ENCODE measurements at places on chromosomes 6 and 20.

- DNase-seq, result no peak
- H3K4me3 ChIP-seq, result no peak overlapping the region
- no peaks in the 10 kb centered on the region for H3K27me3 ChIP-seq
- no peak overlapping the region for H3K27ac ChIP-seq
These were observed 6.9 kb upstream of the SAMD3 start for GRCh38 chr6:130229645-130230044.

DNA sequence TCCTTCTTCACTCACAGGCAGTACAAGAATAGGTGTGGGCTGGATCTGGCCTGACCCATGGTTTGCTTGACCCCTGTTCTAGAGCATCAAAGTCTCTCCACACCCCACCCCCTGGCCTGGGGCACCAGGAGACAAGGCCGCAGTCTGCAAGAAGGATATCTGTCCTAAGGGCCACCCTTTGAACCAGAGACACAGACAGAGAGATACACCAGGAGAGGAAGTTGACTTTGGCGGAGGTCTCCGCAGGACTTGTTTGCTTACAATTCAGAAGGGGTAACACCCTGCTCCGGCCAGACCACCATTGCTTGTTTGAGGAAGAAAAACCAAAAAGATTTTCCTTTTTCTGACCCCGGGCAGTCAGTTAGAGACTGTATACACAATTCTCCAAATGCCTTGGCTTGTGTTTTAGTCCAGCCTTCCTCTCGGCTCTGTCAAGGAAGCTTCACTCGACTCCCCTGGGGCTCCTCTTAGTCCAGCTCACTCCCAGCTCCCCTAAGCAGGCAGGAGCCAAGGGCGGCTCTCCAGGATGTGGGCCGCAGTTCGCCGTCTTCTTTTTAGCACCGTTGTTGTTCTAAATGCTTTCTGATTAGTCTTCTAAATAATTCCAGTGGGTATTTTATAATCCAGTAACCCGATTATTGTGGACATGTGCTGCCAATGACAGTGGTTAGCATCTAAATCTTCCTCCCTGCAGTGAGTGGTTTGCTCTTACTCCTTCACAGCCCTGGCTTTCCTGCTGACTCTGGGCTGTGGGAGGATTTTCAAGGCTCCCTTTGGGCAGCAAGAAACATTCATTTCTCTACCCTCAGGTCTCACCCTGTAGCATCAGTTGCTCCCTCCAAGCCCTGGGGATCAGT lies 58.6 kb upstream of the MRPS10 start:
- DNase-seq, result no peak
- peaks cover 36% of the 10 kb centered on the region for H3K4me1 ChIP-seq
- H3K4me3 ChIP-seq, result no peak overlapping the region
- no peak overlapping the region for H3K27ac ChIP-seq

DNA sequence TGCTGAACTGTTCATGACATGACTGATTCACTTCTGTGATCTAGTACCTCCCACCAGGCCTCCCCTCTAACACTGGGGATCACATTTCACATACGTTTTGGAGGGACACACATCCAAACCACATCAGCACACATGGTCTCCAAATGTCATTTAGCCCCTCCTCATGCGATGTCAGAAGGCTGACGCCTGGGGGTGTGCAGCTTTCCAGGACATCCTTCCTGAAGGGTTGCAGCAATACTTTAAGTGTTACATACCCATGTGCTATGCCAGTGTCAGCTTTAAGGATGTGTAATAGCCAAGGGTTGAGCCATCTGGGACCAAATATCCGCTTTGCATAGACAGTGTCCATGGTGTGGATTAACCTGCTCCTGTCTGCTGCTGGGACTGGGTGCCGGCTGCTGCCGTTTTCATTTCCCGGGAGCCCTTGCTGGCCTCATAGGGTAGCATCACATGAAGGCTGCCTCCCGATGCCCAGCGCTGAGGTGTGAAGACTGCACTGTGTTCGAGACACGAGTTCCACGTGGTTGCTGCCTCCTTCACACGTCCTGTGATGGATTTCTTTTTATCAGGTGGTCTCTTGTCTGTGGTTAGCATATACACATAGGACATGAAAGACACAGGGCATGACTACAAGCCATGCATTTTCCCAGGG lies 219.0 kb downstream of the THBS2 start:
- no peaks in the 10 kb centered on the region for H3K4me1 ChIP-seq
- H3K4me3 ChIP-seq, result no peak overlapping the region
- H3K27me3 ChIP-seq, result no peaks in the 10 kb centered on the region
- H3K36me3 ChIP-seq, result no peaks in the 10 kb centered on the region
- no peak overlapping the region for H3K27ac ChIP-seq
- no peak for DNase-seq

GRCh38 chr6:44381739-44382138 lies 5.8 kb upstream of the CDC5L start:
- no peak for DNase-seq
- no peaks in the 10 kb centered on the region for H3K36me3 ChIP-seq
- no peak overlapping the region for H3K27ac ChIP-seq
- H3K4me1 ChIP-seq, result peaks cover 7% of the 10 kb centered on the region
- peaks cover 30% of the 10 kb centered on the region for H3K27me3 ChIP-seq
- H3K4me3 ChIP-seq, result no peak overlapping the region

- peak overlapping the region; percentile 45 for H3K27ac ChIP-seq
- H3K4me1 ChIP-seq, result no peaks in the 10 kb centered on the region
- no peak overlapping the region for H3K4me3 ChIP-seq
- H3K27me3 ChIP-seq, result peaks cover 46% of the 10 kb centered on the region
- no peak for DNase-seq
These were observed 50.4 kb downstream of the GNAS-AS1 start for GRCh38 chr20:58800134-58800871.

DNA sequence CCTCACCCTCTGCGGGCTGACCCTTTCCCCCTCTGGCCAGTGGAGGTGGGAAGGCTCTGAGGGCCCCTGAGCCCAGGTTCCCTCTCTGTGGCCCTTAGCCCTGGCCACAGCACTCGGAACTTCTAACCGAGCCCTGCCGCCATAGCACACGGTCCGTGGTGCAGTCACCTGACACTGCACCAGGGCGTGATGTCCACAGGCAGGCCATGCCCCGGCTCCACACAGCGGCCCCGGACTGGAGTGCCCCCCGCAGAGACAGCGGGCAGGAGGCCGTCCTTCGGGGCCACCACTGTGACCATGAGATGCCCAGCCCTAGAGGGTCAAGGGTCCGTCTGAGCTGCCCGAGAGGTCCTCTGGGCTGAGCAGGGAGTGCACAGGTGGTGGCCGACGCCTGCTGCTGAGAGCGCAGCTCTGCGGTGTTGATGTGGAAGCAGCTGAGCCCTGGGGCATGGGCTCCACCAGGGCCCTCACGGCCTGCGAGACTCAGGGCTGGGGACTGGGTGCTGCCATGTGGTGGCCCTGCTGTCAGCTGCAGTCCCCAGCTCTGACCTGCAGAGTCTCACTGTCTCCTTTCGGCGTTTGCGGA lies 11.2 kb upstream of the BHLHE23 start:
- H3K4me1 ChIP-seq, result peaks cover 2% of the 10 kb centered on the region
- peaks cover 3% of the 10 kb centered on the region for H3K36me3 ChIP-seq
- no peak overlapping the region for H3K27ac ChIP-seq
- no peak overlapping the region for H3K4me3 ChIP-seq
- H3K27me3 ChIP-seq, result peaks cover 62% of the 10 kb centered on the region
- no peak for DNase-seq

GRCh38 chr6:107965746-107966145 lies 7.7 kb upstream of the SEC63 start:
- H3K4me3 ChIP-seq, result no peak overlapping the region
- H3K27ac ChIP-seq, result no peak overlapping the region
- no peaks in the 10 kb centered on the region for H3K36me3 ChIP-seq
- H3K4me1 ChIP-seq, result no peaks in the 10 kb centered on the region

- no peaks in the 10 kb centered on the region for H3K4me1 ChIP-seq
- no peaks in the 10 kb centered on the region for H3K36me3 ChIP-seq
- peak overlapping the region; percentile 37 for H3K27ac ChIP-seq
These were observed 34.2 kb upstream of the KCNK5 start for GRCh38 chr6:39263303-39264037.

DNA sequence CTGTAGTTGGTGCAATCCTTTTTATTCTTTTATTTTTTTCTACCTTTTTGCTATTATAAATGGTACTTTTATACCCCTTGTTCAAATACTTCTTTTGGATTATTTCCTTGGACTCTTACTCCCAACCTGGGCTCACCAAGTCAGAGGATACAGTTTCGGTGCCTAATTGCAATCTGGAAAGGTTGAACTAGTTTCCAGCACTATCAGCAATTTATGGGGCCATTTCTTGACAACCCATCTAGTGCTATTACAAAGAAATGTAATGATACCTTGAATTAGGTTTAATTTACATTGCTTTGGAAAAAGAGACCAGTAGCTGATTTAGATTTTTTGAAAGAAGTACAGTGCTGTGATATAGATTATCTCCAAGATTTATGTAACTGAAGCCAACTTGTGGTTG lies 5.2 kb downstream of the PTPRA start:
- H3K36me3 ChIP-seq, result peaks cover 29% of the 10 kb centered on the region
- no peak overlapping the region for H3K27ac ChIP-seq

DNA sequence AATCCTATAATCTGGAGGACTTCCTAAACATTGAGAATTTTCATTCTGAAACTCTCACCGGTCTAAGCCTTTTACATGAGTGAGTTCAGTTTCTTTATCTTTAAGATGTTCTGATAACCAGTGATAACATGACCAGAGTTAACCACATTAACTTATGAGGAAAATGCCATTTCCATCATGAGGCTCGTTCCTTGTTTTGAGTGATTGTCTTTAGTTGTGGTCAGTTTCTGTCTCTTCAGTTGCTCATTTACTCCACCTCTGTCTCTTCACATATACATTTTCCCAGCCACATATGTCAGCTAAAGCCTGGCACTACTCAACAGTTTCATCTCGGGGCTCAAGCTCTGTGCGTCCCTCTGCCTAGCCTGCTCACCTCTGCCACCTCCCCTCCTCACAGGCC lies 70.4 kb downstream of the JAG1 start:
- no peak overlapping the region for H3K27ac ChIP-seq
- peaks cover 16% of the 10 kb centered on the region for H3K36me3 ChIP-seq

DNA sequence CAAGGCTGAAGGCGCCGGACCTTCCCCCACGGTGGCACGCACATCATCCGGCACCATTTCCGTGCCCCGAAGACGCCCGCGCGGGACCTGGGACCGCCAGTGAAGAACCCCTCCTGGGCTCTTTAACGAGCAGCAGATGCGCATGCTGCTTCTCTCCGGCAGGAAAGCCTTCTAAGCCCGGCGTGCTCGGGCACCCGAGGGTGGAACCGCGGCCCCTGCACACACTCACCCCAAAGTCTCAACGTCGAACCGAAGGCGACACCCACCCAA lies 240 bp downstream of the FOXQ1 start:
- H3K27ac ChIP-seq, result peak overlapping the region; percentile 60
- no peak for DNase-seq
- H3K36me3 ChIP-seq, result peaks cover 9% of the 10 kb centered on the region
- H3K4me1 ChIP-seq, result peaks cover 25% of the 10 kb centered on the region

All from activated naive CD4-positive, alpha-beta T cell treated with anti-CD3 and anti-CD28 coated beads, Interleukin-2, amount 10 ng/mL, durations not matched to agents 7 days and 5 days (primary cell).